ENCODE measurements at places on chromosomes 6 and 20.

DNA sequence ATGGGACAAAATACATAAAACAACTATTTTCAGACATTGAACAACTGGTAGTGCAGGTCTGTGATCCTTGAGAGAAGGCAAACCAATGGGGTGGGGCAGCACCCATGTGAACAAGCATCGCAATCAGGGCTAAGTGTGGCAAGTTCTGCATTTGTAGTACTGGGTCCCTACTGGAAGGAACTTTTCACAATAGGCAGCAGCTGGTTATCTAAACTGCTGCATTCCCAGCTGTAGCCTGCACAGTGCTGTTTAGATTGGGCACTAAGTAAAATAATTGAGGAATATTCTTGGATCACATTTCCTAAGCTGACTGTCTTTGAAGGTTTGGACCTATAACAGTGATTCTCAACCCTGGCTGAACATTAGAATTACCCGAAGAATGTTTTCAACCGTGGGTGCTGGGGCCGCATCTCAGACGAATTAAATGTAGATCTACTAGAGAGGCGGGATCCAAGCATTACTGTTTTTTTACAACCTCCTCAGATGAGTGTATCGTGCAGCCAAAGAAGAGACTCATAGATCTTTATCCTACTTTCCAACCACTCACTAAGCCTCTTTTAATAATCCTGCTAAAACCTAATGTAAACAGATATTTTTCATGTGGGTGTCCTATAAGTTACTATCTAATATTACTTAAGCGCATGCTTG lies 12.4 kb upstream of the MAP3K4 start:
- DNase-seq: no peak

DNA sequence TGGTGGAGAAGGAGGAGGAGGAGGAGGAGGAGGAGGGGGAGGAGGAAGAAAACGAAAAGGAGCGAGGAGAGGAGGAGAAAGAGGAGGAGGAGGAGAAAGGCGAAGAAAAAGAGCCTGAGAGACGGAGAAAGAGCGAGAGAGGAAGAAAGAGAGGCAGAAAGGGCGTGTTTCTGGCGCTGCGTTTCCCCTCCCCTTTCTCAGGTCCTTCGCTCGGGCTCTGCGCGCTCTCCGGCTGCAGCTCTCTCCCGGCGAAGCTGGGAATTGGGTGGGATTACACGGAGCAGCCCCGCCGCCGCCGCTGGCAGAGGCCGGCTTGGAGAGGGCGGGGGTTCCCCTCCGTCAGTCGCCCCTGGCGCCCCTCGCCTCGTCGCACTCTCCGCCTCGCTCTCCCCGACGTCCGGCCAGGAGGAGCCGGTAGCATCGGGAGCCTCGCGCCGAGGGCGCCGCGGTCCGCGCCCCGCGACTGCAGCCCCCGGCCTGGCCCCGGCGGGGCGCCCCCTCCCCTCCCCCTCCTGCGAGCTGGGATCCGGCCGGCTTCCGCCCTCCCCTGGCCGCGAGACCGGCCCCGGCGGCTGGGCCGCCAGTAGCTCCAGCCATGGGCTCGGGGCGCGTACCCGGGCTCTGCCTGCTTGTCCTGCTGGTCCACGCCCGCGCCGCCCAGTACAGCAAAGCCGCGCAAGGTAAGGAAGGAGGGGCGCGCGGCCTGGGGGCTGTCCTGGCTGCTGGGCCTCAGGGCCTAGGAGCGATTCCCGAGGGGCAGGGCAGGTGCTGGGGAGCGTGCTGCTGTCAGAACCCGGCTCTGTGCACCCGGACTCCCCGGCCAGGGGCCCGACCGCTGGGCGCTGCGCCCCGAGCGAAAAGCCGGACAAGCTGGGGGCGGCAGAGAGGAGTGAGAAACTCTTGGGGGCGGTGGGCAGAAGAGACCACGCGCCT lies at the start of gene SCUBE3:
Gene SCUBE3, plus strand, starts transcription at position 133 of the 933 bp plus-strand sequence. Its CDS starts 463 bp downstream, at position 596.
- peak; percentile 34 for DNase-seq

DNA sequence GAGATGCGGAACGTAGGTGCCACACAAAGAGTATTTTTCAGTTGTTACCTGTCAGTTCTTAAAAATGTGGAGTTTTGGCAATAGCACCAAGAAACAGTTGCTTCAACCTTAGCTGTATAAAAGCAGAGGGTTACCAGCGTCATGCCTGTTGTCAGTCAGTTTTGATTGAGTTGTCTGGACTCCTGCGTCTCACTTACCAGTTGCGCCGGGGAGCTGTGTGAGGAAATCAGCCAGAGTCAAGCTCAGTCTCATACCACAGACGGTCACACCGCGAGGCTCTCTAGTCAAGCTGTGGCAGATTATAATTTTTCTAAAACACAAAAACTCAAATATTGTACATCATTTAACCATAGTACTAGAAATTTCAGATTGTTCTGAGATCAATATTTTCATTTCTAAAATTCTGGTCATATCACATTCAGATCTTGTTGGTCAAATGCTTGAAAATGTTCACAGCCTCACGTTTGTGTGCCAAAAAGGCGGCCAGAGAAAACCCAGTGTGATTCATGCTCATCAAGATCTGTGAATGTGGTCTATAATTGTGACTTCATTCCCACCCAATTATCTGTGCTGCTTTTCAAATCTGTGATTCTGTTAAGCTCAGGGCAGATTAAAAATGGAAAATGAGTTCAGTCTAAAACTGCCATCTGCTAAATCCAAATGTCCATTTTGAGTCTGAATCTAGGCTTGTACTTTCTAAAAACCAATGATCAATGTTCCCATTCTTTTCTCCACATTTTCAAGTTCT lies 37.5 kb downstream of the SASH1 start:
- peak; percentile 44 for DNase-seq

DNA sequence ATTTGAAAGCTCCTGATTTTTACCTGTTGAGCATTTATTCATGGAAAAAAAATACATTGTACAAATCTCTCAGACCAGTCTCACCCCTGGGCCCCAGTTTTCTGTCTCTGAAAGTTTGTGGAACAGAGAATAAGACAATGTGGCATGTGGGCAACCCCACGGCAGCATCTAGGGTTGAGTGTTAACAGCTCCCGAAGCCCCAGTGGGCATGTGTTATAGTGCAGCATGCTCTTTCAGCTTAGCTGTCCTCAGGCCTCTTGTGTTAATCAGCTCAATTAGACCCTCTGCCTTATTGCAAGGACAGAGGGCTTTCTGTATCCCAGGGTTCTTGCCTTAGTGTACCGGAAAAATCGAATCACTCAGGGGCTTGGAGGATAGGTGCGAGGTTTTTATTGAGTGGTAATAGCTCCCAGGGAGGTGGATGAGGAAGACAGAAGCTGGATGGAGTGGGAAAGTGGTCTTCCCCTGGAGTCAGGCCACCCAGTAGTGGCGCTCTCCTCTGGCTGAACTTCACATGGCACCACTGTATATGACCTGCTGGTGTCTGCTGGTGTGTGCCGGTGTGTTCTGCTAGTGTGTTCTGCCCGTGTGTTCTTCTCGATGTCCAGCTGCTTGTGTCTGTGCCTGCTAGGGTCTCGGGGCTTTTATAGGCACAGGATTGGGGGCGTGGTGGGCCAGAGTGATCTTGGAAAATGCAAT lies 382.8 kb downstream of the EPM2A start:
- DNase-seq: no peak

DNA sequence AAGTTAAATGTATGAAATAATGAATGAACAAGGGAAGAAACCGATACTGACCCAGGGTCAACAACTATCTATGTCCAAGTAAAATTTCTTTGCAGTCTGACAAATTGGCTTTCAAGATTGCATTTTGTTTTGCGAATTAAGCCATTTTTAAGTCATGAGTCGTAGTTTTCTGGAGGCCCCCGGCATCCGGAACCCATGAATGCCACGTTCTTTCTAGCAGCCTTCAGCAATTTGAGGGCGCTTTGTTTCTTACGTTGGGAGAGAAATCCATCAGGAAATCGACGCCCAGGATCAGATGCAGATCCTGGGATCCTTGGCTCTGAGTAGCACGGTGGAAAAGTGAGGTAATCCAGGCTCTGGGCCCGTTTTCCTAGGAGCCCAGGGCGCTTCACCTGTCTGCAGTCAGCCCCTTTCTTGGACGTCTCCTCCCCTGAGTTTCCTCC lies 309 bp upstream of the ABRACL start:
- DNase-seq: no peak

- no peak for DNase-seq
Measured at GRCh38 chr6:56032715-56033260, 157.4 kb upstream of the BMP5 start.

DNA sequence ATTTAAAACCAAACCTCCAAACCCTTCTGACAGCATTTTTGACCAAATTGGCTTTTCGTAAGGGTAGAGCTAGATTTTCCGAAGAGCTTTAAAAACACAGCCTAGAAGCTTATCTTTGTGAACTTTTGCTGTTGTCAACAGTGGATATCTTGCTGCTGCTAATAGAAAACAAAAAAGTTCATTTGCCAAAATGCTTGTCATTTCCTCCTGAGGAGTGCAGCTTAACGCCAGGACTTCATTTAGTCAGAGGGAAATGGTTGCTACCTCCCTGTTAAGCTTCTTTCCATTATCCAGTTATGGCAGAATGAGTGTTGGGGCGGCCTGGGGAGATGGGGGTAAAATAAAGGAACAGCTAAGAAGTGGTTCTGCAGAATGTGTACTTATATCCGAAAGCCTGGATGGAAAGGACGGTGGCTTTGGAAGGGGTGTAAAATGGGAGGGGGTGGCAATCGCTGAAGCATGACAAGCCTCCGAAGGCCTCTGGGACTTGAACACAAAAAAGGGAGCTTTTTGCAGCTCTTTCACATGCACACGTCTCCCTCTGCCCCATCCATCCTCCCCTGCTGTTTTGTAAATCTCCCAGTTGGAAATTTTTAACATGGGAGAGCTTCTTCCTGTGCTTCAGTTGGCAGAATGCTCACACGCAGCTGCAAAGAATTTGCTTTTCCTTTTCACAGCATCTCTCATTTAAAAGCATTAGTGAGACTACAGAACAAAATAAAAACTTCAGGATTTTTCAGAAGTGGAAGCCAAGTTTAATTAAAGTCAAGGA lies 22.5 kb downstream of the JARID2 start:
- DNase-seq: no peak

GRCh38 chr6:27630727-27631608 lies 158.1 kb upstream of the ZNF184 start:
- peak; percentile 58 for DNase-seq

GRCh38 chr6:30781743-30782424 lies 37.5 kb upstream of the IER3 start:
- DNase-seq: peak; percentile 99

DNA sequence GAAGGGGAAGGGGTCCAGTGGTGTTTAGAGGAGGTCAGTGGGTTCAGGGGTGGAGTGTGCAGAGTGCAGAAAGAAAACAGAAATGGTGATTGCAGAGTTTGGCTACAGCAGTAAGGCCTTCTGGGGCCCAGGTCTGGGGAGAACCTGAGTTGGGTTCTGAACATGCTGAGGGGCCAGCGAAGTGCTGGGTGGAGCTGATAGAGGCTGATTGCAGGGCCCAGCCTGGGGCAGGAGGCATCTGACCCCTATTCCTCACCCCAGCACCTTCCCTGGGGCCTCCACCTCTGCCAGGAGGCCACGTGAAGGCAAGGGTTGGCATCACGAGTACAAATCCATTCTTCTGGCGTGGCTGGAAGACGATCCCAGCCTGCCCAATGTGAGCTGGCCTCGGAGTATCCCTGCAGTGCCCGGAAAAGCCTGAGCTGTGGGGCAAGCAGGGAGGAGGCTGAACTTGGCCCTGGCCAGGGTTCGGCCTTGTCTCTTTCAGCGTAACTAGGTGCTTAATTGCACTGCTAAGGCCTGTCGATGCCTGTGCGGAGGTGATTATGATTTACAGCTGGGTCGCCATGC lies 35.3 kb downstream of the VSTM2L start:
- no peak for DNase-seq

- no peak for DNase-seq
Measured at GRCh38 chr20:57986666-57987065, 241.8 kb downstream of the ANKRD60 start.
